ENCODE measurements at places on chromosomes 7 and 10. TPM values are rescaled to one million over a fixed set of nuclear protein-coding genes. Genes with fewer than 3 reads are reported as not detected.
A peak's percentile ranks its signal among the peaks of the same experiment; 100 is the strongest.

ZNF853 gene
- polyA plus RNA-seq, result 14.4 TPM

NRF1 gene
- 13.7 TPM for polyA plus RNA-seq

GRCh38 chr10:48399056-48399541, 92.6 kb downstream of the MAPK8 start:
- H3K4me3 ChIP-seq, result no peak overlapping the region
- DNase-seq, result no peak
- no peaks in the 10 kb centered on the region for H3K27me3 ChIP-seq

- peak overlapping the region; percentile 66 for H3K27ac ChIP-seq
- H3K27me3 ChIP-seq, result no peaks in the 10 kb centered on the region
- no peak overlapping the region for H3K4me3 ChIP-seq
- peaks cover 9% of the 10 kb centered on the region for H3K4me1 ChIP-seq
- no peaks in the 10 kb centered on the region for H3K36me3 ChIP-seq
Observed at GRCh38 chr10:33780961-33781360, 446.5 kb upstream of the NRP1 start.

- H3K27me3 ChIP-seq, result no peaks in the 10 kb centered on the region
- no peak for DNase-seq
- no peak overlapping the region for H3K4me3 ChIP-seq
Observed at GRCh38 chr7:41752615-41753014, 49.7 kb upstream of the INHBA start.

DNA sequence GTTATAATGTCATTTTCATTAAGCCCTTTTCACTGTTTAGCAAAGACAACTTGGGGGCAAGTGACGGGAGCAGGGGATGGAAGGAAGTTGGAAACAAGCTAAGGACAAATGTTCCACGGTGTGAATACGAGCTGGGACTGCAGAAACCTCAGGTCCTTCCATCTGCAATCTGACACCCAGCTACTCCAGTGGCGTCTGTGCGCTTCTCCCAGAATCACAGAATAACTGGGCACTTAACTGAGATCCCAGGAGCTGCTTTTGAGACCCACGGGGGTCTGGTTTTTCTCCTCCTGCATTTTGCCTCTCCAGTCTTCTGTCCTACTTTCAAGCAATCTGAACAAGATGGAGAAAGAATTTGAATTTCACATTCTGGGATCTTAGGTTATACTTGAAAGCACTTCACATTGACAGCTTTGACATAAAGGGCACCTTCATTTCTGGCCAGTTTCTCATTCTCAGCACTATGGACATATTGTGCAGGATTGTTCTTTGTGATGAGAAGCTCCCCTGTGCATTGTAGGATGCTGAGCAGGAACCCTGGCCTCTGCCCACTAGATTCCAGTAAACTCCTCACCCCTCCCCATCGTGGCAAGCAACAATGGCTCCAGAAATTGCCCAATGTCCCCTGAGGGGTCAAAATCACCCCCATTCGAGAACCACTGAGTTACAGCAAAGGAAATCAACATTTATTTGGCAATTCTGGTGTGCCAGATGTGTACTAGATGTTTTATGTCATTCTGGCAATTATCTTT, 194.1 kb downstream of the CACNB2 start:
- H3K27ac ChIP-seq, result no peak overlapping the region
- no peak for DNase-seq
- H3K4me3 ChIP-seq, result no peak overlapping the region
- H3K4me1 ChIP-seq, result no peaks in the 10 kb centered on the region

DNA sequence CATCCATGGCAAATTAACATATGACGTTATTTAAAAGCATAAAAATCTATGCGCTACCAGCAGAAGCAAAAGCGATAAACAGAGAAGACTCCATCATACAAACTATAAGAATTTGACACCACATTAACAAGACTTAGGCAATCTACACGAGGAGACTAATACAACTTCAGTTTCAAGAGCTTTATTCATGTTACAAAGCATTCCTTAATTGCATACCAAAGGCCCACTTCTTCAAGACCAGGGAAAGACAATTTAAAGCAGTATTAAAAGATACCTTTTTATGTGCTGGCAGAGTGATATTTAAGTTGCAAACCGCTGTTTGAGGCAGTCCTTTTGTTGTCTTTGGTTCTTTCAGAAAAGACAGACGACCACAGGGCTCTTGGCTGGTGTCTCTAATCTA, 176.0 kb upstream of the CCDC6 start:
- H3K27me3 ChIP-seq, result no peaks in the 10 kb centered on the region
- no peak overlapping the region for H3K4me3 ChIP-seq
- H3K27ac ChIP-seq, result no peak overlapping the region
- H3K36me3 ChIP-seq, result peaks cover 2% of the 10 kb centered on the region

GRCh38 chr7:157895520-157896375, 558.9 kb downstream of the DNAJB6 start:
- H3K27me3 ChIP-seq, result peaks cover 43% of the 10 kb centered on the region
- no peak for DNase-seq
- peaks cover 4% of the 10 kb centered on the region for H3K4me1 ChIP-seq
- no peaks in the 10 kb centered on the region for H3K36me3 ChIP-seq

DNA sequence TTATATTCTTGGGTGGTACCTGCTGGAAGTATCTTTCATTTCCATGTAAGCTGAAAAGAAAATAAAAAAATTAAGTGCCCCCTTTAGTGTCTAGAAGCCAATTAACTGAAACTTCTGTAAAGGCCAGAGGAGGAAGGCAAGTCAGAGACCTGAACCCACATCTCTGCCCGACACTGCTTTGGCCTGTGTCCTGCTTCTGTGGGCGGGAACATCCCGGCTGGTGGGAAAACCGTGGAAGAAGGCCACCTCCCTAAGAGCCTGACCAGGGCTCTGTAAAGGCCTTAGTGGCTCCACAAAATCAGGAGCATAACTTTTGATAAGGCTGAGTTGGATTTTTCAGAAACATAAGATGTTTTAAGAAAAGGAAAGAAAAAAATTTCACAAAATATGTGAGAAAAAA, 9.4 kb downstream of the CPXM2 start:
- H3K4me1 ChIP-seq, result no peaks in the 10 kb centered on the region
- DNase-seq, result no peak
- H3K4me3 ChIP-seq, result no peak overlapping the region
- peaks cover 5% of the 10 kb centered on the region for H3K27me3 ChIP-seq
